ENCODE measurements at places on chromosomes 16 and 17.
A peak's percentile ranks its signal among the peaks of the same experiment; 100 is the strongest.

- DNase-seq, result no peak
These were observed 40.6 kb downstream of the KNOP1 start for GRCh38 chr16:19677402-19677801.

GRCh38 chr17:61532826-61533225 lies 58.2 kb downstream of the NACA2 start:
- no peak for DNase-seq

DNA sequence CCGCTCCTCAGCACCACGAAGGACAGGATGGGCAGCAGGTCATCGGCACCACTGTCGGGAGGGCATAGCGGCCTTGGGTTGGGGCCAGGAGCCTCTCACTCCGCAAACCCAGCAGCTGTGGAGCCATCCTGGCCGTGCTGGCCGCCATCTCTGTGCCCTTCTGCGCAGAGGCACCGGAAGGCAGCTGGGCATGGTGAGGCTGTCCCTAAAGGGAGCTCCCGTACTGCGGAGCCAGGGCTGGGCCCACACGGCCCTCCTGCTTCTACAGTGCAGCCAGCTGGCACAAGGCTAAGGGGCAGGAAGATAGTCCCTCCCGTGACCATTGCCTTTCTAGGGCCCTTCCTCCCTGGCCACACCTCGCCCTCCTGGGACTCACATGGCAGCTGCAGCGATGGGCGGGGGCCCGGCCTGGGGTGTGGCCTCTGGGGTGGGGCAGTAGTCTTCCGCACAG lies 7.0 kb upstream of the SPATA2L start:
- no peak for DNase-seq

GRCh38 chr16:84482001-84482891 lies 22.2 kb downstream of the MEAK7 start:
- DNase-seq, result no peak

GRCh38 chr17:38598536-38598935 lies 7.2 kb downstream of the SRCIN1 start:
- DNase-seq, result peak; percentile 90

- no peak for DNase-seq
These were observed 1469.8 kb downstream of the CDH11 start for GRCh38 chr16:63652091-63652490.

GRCh38 chr17:1124896-1125787 lies 54.6 kb downstream of the ABR start:
- DNase-seq, result no peak

DNA sequence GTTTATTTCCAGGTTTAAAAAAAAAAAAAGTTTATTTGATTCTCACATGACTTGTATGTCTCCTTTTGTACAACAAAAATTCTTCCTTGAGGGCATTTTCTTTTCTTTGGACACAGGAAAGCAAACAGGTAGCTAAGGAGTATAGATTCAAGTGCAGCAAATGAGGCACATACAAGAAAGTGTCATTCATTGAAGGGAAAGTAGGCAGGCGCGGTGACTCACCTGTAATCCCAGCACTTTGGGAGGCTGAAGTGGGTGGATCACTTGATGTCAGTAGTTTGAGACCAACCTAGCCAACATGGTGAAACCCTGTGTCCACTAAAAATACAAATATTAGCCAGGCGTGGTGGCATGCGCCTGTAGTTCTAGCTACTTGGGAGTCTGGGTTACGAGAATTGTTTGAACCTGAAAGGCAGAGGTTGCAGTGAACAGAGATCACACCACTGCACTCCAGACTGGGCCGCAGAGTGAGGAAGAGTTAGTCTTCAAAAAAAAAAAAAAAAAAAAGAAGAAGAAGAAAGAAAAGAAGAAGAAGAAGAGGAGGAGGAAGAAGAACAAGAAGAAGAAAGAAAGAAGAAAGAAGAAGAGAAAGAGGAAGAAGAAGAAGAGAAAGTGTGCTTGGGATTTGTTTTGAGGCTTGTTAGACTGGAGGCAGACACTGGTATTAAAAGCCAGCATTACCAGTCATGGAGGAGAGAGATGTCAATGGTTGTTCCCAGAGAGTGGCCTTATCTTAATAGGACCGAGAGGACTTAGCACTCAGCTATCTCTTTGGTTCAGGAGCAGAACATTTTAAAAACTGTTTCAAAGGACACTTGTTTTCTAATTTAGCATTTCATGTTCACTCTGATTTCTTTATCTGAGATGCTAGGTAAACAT lies 19.7 kb downstream of the GINS3 start:
- no peak for DNase-seq

GRCh38 chr16:85564277-85565051 lies 48.7 kb upstream of the GSE1 start:
- no peak for DNase-seq

- no peak for DNase-seq
These were observed 6.6 kb downstream of the PTX4 start for GRCh38 chr16:1481906-1482835.

GRCh38 chr16:85077039-85077438 lies 35.2 kb downstream of the CIBAR2 start:
- DNase-seq, result no peak

DNA sequence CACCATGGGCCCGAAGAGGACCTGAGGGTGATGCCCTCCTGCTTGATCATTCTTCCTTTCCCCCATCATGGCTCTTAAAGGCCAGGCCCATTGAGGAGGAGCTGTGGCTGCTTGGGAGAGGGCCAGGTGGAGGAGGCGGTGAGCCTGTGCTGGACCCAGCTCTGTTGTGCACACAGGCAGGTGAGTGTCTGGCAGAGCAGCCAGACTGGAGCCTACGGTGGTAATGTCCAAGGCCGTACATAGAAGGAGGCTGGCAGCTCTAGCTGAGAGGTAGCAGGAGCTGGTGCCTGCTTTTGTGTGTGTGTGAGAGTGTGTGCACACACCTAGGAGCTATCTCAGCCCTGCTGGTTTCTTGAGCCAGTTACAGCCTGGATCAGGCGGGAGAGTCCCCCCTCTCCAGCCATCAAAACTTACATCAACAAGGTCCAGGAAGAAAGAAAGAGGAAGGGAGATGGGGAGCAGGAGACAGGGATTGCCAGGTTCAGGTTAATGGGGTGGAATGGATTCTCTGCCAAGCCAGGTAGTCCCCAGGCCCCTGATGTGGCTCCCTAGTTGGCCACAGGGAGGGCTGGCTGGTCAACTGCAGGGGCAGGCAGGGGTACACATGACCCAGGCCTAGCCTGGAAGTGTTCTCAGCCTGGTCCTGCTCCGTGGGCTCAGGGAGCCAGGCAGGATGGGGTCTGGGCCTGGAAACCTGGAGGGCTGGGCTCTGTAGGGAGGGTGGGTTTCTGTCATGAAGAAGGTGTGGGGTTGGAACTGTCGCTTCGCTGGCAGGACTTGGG lies 107.1 kb downstream of the RAP1GAP2 start:
- no peak for DNase-seq
